ENCODE measurements at places on chromosomes 7 and 10.

GRCh38 chr7:121582258-121582657, 186.2 kb upstream of the FAM3C start:
- DNase-seq = no peak

GRCh38 chr10:7378602-7379403, 32.0 kb downstream of the SFMBT2 start:
- no peak for DNase-seq

GRCh38 chr10:44760513-44760912, 150.6 kb upstream of the TMEM72 start:
- DNase-seq = no peak

DNA sequence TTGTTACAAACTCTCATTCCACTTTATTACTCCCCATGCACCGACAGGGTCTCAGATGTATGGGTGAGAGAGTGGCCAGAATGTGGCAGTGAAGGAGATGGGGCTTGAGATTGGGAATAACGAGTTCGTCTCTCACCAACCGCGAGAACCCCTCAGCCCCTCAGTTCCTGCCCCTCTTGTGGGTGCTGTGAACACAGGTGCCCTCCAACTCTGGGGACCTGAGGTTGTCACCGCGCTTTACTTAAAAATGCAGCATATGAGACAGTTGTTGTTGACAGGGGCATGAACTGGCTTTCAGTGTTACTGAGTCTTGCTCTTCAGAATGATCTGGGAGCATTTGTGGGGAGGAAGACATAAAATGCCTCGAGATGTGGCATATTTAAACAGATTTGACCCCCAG, 290.0 kb downstream of the WDR37 start:
- DNase-seq = no peak

GRCh38 chr7:151632750-151633515, 113.2 kb upstream of the RHEB start:
- DNase-seq = peak; percentile 29

DNA sequence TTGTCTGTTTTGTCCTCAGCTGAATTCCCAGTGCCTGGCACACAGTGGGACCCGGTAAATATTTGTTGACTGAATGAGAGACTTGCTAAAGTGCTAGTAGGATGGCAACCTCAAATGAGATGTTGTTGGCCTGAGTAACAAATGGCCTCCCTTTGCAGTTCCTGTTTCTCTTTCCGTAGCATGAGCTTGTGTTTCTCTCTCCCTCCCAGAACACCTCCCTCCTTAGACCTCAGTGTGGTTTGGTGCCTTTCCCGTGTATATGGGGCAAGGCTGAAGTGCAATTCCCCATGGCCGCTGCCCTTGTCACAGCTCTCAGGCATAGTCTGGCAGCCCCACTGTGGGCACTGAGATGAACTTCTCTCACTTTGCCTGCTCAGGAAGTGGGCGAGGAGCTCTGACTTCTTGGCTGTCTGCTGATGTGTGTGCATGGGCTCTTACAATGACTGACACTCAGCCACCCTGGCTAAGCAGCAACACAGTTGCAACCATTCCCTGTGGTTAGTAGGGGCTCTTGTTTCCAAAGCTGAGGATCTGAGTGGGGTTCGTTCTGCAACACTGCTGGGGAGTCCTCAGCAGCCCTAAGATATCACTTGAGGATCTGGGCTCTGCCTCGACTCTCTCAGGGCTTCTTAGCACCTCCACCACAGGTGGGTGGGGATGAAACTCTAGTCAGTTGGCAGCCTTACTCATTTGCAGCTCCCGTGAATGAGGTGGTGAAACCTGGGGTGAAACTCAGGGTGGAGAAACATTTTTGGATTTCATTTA, 136.1 kb downstream of the ICA1 start:
- no peak for DNase-seq

DNA sequence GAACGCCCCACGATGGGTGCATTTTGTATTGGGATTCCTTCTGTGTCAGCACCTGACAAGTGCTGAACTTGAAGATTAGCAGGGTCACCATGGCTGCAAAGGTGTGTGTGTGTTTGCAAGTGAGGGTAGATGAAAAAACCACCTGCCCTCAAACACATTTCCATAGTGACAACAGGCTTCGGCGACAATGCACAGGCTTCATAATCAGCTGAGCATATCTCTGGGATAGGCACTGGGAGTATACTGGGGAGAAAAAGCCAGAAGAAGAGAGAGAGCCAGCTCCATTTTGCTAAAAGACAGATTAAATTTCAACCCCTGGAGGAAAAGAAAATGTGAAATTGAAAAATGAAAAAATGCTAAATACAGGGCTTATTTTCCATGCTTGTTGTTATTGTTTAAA, 656.1 kb downstream of the INHBA start:
- DNase-seq = no peak

GRCh38 chr7:106370542-106370941, 85.8 kb upstream of the NAMPT start:
- DNase-seq = peak; percentile 14

GRCh38 chr7:2040201-2040892, 192.4 kb downstream of the MAD1L1 start:
- no peak for DNase-seq

DNA sequence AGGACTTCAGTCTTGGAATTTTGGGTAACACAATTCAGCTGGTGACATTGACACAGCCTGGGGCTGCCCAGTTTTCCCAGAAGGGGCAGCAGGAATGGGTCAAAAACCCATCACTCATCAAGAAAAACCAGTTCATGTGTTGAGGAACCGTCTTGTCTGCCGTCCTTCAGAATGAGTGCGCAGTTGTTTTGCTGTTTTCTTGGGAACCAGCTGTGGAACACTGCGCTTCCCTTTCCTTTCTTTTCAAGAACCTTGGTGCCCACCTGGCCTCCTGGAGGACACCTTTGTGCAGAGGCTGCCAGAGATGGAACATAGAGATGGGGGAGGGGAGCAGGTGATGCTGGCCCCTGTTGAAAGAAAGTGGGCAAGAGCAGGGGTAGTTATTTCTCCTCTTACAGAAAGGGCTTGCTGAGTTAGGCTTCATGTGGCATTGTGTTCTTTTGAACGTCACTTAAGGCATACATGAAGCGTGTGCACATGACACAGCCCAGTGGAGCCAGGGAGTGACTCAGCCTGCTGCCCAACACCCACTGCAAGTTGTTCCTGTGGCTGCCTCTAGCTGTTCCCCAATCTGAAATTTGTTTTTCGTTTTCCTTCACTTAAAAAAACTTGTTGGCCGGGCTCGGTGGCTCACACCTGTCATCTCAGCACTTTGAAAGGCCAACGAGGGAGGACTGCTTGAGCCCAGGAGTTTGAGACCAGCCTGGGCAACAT, 87.4 kb upstream of the TNS3 start:
- peak; percentile 23 for DNase-seq

- DNase-seq = no peak
These were observed 344.5 kb downstream of the PCLO start for GRCh38 chr7:82818171-82818570.

DNA sequence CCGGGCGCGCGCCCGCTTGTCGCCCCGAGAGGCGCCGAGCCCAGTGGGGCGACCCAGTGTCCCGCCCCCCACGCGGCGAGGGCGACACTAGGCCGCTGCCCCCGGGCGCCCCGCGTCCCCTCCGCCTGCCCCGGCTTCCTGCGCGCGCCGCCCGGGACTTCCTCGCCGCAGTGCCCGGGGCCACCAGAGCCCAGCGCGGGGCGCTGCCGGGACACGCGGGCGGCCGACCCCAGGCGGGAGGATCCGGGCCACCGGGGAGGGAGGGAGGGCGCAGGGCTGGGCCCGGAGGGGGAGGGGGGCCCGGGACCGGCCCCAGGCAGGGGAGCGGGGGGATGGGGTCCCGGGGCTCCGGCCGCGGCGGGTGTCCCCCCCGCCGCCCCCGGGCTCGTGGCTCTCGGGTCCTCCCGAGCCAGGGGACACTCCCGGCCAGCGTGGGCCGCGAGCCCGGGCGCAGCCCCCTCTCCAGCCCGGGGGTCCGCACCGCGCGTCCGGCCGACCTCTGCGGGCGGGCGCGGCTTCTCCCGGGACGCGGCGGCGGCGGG, 435 bp upstream of the PWWP2B start:
- DNase-seq = no peak

DNA sequence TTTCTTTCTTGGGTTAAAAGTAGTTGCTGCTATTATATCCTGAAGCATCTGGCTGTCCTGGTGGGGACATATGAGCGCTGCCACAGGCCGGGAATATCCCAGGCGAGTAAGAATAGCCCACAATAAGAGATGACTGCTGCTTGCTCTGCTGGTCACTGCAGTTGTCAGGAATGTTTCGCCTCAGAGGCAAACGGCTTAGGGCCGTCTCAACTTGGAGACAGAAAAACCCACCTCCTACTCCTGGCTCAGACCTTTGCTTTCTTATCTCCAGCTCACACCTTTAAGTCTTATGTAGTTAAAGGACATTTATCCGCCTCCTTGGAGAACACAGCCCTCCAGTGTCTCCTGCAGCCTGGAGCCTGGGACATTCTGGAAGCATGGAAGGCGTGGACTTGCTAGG, at the start of gene GJD4:
Gene GJD4, plus strand, starts transcription at position 151 of the 400 bp plus-strand sequence. Its CDS starts 227 bp downstream, at position 378.
- no peak for DNase-seq

- no peak for DNase-seq
These were observed 107.6 kb upstream of the SAMD8 start for GRCh38 chr10:75003891-75004290.

- DNase-seq = no peak
These were observed 205.9 kb upstream of the PHF14 start for GRCh38 chr7:10767771-10768170.
